ENCODE measurements at places on chromosomes 1 and 21. TPM values are rescaled to one million over a fixed set of nuclear protein-coding genes. Genes with fewer than 3 reads are reported as not detected.

The CLDN17 gene
- polyA plus RNA-seq, result not detected

The TLCD4 gene
- polyA plus RNA-seq, result 1.9 TPM

The LRRN2 gene
- 3.1 TPM for polyA plus RNA-seq

The CHIA gene
- polyA plus RNA-seq, result not detected

The CD34 gene
- polyA plus RNA-seq, result 9.4 TPM

The SHISAL2A gene
- 0.26 TPM for polyA plus RNA-seq

The KIAA1614 gene
- polyA plus RNA-seq, result 3.3 TPM

The PEA15 gene
- polyA plus RNA-seq, result 54.6 TPM

The MYBPH gene
- 0.08 TPM for polyA plus RNA-seq

The OTUD7B gene
- 2.4 TPM for polyA plus RNA-seq

The S100A1 gene
- 6.7 TPM for polyA plus RNA-seq

The GBP5 gene
- polyA plus RNA-seq, result 1.0 TPM

The ANXA9 gene
- polyA plus RNA-seq, result 0.15 TPM

The GCSAML gene
- 0.19 TPM for polyA plus RNA-seq

The RGS13 gene
- polyA plus RNA-seq, result 0.05 TPM

The PRAMEF26 gene
- polyA plus RNA-seq, result not detected

The PADI4 gene
- 0.36 TPM for polyA plus RNA-seq

The F11R gene
- polyA plus RNA-seq, result 18.3 TPM

The RNU1-2 gene
- polyA plus RNA-seq, result not detected

Measured in adipose tissue (tissue), 3 donors.